GM10248 (cell line): ENCODE measurements at places on chromosomes 3 and 15.

DNA sequence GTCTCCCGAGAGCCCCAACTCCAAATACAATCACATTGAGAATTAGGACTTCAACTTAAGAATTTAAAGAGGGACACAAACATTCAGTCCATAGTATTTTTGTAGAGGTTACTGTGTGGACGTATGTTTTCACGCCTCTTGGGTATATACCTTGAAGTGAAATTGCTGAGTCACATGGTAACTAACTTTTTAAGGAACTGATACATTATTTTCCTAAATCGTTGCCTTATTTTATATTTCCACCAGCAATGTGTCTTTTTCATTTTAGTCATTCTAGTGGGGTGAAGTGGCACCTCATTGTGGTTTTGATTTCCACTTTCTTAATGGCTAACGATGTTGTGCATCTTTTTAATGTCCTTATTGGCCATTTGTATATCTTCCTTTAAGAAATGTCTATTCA, 11.8 kb downstream of the PARP15 start:
- no peak for DNase-seq

DNA sequence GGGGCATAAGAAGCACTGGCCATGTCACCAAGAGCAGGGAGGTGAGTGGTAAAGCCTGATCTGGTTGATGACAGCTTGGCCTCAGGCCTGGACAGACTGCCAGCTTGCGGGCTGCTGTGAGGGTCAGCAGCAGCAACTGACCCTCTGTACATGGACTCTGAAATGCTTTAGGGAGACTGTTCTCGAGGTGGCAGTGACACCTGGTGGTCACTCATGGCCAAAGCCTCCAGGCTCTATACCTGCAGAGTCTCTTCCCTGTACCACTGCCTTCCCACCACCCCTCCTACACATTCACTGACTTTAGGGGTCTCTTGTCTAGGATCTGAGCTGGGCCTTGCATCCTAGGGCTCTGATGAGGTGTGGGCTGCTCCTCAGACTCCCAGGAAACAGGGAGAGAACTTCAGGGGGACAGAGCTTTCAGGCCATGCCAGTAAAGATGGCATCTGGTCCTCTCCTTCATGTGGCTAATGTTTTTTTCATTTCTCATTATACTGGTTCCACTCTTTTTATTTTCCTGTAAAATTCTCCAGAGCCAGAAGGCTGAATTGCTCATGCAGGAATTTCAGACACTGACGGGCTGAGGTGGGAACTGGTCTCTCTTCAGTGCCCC, 17.2 kb upstream of the TIMP4 start:
- peak; percentile 67 for DNase-seq

GRCh38 chr15:35519541-35520149, 26.3 kb downstream of the DPH6 start:
- DNase-seq = peak; percentile 10

- no peak for DNase-seq
These were observed 15.4 kb downstream of the RASGRP1 start for GRCh38 chr15:38549222-38549621.

GRCh38 chr3:33578325-33579177, 138.3 kb upstream of the UBP1 start:
- no peak for DNase-seq

DNA sequence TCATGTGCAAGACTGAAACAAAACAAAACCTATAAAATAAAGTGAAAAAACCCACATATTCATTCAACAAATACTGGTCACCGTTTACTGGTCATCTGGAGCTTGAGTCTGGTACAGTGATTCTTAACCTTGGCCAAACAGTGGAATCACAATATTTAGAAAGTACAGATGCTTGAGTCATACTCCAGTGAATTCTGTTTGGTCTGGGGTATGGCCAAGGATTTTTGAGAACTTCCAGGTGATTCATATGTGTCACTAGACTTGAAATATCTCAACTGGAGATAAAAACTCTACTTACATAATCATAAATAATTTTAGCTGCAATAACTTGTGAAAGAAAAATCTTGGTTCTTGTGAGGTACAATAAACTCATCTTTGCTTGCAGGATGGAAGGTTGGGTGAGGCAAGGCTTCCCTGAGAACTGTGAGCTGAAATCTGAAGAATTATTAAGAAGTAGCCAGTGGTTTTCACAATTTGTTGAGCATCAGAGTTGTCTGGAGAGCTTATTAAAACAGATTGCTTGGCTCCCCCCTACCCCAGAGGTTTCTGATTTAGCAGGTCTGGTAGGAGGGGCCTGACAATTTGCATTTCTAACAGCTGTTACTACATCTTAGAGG, 9.6 kb downstream of the NEK11 start:
- no peak for DNase-seq

- DNase-seq = no peak
These were observed 85.5 kb upstream of the FGF12 start for GRCh38 chr3:192812743-192813383.

GRCh38 chr3:37506956-37507535, 332.7 kb upstream of the LRRFIP2 start:
- no peak for DNase-seq
